Stimulated activated CD4-positive, alpha-beta T cell treated with anti-CD3 and anti-CD28 coated beads, Interleukin-1b, Interleukin-23, amount 100 ng/mL, for 24 hours (primary cell): ENCODE measurements at places on chromosomes 4 and X.

GRCh38 chr4:176729489-176729888, 63.2 kb downstream of the VEGFC start:
- no peak for DNase-seq

- DNase-seq: no peak
These were observed 5.3 kb upstream of the POU4F2 start for GRCh38 chr4:146633471-146633800.

DNA sequence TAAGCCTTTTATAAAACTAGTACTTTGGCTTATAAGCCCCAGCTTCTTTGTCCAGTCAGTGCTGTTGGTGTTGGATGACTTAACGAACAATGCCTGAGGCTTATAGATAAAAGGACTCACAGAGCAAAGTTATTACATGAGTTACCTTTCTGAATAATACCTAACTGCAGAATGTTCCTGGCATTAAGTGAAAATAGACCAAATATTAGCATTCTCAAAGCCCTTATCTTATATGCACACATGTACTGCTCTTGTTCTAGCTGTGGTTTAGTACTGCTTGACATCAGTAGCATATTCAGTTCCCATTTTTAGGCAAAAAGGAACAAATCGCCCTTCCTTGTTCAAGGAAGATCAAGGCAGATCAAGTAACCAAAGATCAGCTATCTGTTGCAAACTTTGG, 131.6 kb downstream of the ZNF330 start:
- no peak for DNase-seq

- no peak for DNase-seq
These were observed 405.6 kb downstream of the FAM47A start for GRCh38 chrX:33726281-33727160.

DNA sequence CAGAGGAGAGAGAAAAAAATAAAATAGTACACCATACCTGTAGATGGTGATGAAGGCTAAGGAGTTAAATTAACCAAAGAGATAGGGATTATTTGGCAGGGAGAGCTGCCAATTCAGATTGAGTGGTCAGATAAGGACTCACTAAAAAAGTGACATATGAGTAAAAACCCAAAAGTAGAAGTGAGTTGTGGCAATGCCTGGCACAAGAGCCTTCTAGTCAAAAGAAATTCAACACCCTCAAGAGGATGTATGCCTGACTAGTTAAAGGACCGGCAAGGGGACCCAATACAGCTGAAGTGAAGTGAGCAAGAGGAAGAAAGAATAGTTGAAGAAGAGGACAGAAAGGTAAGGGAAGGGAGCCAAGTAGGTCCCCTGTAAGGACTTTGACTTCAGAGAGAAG, 34.9 kb downstream of the ELF2 start:
- DNase-seq: no peak

GRCh38 chrX:96440941-96441340, 243.7 kb upstream of the DIAPH2 start:
- no peak for DNase-seq

DNA sequence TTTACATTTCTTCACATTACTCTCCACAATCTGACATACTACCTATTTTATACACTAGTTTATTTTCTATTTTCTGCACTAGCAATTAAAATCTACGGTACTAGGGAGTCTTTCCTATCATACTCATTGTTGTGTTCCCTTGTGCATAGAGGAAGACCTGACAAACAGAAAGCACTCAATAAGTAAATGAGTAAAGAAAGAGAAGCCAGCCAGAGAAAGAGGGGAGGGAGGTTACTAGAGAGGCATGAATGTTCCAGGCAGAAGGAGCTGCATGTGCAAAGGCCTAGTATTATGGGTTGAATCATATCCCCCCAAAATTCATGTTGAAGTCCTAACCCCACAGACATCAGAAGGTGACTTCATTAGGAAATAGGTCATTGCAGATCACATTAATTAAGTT, 114.0 kb downstream of the ZAR1 start:
- DNase-seq: no peak

DNA sequence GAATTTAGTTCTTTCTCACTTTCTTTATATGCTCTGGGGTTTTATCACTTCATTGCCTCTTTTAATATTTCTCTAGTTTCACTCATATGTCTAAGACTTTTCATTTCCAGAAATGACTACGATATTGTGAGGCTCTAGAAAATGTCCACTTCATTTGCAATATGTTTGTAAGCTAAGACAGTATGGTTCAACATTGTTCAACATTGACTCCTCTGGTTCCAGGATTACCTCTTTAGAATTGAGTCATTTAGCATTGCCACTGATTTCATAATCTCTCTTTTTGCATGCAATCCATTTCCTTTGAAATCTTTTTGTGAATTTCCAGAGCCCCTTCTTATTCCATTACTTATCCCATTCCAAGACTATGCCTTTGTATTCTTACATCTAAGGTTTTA, 32.3 kb downstream of the BBS12 start:
- no peak for DNase-seq

- no peak for DNase-seq
These were observed 257.2 kb downstream of the FBXW7 start for GRCh38 chr4:152278505-152279233.

DNA sequence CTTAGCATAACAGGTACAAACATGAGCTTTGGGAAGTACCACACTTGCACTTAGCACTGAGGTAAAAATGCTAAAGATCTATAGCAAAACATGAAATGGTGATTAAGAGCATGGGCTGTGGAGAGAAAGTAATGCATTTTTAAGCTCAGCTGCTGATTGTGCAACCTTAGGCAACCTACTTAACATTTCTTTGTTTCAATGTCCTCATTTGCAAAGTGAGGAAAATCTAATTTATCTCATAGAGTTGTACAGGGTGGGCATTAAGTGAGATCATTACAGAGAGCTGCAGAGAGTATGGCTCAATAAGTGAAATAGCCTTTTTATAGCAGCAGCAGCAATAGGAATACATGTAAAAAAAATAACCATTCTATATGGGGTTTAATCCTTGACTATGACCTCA, 87.0 kb downstream of the PAK3 start:
- DNase-seq: no peak

DNA sequence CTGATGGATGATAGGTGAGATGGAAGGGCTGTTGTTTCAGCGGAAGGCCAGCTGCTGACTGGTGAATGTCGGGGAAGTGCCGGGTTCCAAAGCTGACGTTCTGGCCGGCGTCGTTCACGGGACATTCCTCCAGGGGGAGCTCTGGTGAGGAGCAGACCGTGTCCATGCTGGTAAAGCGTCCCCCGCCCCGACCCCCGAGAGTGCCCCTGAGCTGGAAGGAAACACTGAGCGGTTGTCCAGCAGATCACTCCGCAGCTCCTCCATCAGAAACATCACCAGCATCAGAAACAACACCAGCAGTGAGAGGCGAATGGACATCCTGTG, 18.6 kb upstream of the ADRA2C start:
- DNase-seq: no peak

DNA sequence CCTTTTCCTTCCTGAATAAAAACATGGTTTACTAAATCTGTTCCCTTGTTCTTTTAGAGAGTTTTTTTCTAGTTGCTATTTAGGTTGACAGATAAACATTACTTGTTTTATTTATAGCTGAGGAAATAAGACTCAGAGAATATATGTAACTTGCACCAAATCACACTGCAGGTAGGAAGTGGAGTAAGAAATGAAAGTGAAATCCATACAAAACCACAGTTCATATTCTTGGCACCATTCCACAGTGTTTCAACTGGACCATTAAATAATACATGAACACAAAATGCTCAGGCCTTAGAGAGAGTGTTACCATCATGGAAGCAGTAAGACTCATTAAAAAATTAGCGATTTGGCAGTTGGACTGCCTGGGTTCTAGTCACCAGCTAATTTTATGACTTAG, 326.9 kb upstream of the SLIT2 start:
- no peak for DNase-seq

GRCh38 chr4:152528060-152528459, 7.8 kb downstream of the FBXW7 start:
- DNase-seq: no peak

DNA sequence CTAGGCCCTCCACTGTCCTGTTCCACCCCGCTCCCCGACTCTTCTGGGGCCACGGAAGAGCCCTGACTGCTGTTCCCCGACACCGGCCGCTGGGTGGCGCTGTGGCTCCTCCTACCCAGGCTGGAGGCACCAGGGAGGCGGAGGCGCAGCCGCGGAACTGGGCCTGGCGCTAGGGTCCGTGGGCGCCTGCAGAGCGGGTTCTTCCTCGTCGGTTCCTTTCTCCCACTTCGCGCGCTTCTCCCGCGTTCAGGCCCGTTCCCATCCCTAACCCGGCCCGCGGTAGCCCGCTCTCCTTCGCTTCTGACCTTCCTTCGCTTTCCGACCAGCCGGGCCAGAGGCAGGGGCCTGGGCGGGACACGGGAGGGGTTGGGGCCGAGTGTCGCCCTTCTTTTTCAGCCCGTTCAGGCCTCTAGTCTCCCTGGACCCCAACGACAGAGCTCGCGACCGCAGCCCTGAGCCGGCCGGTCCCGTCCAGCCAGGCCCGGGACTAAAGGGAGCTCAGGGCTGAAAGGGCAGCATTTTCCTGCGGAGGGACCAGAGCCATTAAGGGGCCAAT, 34.3 kb downstream of the NALF2 start:
- DNase-seq: peak; percentile 54

DNA sequence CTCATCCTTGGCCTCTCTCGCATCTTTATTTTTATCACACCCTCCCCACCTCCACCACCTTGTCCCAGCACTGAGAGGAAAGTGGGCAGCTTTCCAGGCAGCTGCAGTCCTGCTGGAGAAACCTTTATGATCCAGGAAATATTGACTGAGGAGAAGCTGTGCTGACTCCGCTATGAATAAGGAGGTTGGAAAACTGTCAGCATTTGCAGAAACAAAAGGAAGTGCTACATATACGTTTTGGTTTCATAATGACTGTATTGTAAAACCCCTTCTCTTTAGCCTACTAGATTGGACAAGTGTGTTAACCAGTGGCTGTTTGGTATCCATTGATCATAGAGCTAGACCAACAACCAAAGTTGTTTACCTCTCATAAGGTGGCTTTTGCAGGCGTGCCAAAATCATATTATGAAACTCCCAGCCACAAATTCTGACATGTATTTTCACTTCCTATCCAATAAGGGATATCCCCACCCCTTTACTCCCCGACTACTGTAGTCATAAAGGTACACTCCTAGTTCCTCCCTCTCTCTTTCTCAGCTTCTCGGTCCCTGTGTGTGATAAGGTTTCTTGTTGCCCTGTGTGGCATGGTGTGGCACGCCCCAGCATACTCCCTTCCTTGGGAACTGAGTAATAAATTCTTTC, 88.4 kb downstream of the GPR143 start:
- no peak for DNase-seq

DNA sequence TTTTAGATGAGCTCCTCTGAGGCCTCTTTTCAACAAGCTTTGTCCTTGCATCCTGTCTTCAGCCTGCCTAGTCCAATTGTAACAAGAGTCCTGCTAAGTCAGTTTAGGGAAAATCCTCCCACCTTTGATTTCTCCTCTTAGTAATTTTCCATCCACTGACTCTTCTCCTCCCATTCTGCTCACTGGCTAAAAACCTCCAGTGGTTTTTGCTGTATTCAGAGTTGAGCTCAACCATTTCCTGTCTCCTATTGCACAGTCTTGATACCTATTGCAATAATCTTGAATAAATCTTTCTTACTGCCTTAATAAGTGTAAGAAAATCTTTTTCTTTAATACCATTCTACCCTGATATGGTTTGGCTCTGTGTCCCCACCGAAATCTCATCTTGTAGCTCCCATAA, 117.8 kb upstream of the ENPP6 start:
- DNase-seq: no peak

- no peak for DNase-seq
These were observed 8.5 kb upstream of the TCEAL9 start for GRCh38 chrX:103347682-103348397.

GRCh38 chrX:53085661-53086229, 3.6 kb downstream of the TSPYL2 start:
- DNase-seq: no peak

- DNase-seq: no peak
These were observed 189.3 kb downstream of the PTTG2 start for GRCh38 chr4:38149472-38149996.

- no peak for DNase-seq
These were observed 10.1 kb downstream of the SORCS2 start for GRCh38 chr4:7202411-7202810.

GRCh38 chr4:153257151-153257620, 52.9 kb downstream of the TRIM2 start:
- DNase-seq: no peak

DNA sequence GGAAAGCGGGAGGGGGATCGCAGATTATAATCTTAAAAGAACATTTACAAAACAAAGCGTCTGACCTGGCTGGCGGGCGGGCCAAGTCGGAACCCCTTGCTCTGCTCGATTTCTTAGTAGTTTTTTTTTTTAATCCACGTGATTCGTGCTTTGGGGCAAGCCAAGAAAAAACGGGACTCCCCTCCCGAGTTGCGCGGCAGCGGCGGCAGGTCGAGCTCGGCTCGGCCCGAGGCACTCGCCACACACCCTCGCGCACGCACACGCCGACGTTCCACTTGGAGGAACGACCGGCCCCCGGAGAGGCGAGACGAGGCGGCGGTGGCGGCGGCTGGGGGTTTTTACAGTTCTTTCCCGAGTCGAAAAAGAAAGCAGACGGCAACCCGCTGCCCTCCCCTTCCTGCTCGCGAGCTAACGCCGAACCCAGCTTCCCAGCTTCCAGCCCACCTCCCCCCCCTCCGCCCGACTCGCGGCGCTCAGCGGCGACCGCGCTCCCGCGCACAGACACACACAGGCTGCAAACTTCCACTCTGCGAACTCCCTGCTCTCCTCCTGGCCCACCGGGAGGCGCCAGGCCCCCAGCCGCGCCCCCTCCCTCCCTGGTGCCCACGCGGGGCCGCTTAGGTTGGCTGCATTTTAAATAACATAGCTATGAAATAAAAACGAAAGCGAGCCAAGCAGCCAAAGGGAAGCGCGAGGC, 1.2 kb downstream of the BCOR start:
- no peak for DNase-seq

DNA sequence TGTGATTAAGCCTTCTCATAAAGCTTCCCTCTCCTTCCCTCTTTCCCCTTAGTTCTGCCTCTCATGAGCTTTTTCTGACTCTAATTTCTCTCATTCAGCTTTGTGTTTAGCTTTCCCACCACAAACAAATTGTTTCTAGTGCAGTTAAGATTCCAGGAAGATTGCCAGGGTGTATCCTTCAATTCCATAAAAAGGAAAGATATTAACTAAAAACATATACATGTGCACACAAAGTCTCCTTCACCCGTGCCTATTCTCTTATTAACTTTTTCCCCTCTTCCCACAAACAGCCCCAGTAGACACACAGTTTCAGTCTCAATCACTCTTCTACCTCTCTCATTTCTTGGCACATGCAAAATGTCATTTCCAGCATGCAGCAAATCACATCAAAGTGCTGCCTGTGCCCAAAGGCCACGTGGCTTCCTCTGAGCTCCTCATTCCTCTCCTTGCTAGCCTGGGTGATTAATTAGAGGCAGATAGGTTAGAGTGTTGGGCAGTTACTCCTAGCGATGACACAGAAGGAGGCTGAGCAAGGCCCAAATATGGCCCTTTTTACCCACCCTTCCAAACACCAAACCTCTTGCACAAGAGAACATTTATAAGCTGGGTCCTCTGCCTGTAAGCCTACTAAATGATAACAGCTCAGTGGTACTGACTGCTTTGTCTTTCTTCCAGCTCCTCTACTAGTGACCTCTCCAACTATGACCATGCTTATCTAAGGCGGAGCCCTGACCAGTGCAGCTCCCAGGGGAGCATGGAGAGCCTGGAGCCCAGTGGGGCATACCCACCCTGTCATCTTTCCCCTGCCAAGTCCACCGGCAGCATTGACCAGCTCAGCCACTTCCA, 159.6 kb downstream of the SOWAHB start:
- DNase-seq: no peak
